ENCODE measurements at places on chromosomes 12 and 14.
A peak's percentile ranks its signal among the peaks of the same experiment; 100 is the strongest.

- DNase-seq: no peak
Observed at GRCh38 chr14:61330511-61330910, 9.1 kb downstream of the PRKCH start.

- no peak for DNase-seq
Observed at GRCh38 chr12:6095269-6095668, 29.2 kb downstream of the VWF start.

DNA sequence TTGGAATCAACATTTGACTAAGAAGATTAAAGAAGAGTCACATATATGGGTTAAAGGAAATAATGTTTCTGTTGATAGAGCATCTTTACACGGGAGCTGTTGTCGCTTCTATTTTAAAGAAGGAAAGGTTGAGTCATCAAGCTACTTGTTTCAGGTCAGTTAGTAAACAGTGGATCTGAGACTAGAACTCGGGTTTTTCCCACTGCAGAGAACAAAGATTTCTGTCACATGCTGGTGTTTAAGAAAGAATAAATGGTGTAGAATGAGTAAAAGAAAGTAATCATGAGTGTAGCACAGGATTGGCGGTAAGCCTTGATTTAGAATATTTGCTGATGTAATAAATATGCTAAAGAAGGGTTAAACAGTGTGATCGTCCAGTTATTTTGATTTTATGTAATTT lies 455.5 kb downstream of the AEBP2 start:
- DNase-seq: no peak

GRCh38 chr14:33545696-33546095 lies 405.2 kb downstream of the EGLN3 start:
- DNase-seq: no peak

GRCh38 chr14:50085570-50086320 lies 30.6 kb downstream of the VCPKMT start:
- no peak for DNase-seq

DNA sequence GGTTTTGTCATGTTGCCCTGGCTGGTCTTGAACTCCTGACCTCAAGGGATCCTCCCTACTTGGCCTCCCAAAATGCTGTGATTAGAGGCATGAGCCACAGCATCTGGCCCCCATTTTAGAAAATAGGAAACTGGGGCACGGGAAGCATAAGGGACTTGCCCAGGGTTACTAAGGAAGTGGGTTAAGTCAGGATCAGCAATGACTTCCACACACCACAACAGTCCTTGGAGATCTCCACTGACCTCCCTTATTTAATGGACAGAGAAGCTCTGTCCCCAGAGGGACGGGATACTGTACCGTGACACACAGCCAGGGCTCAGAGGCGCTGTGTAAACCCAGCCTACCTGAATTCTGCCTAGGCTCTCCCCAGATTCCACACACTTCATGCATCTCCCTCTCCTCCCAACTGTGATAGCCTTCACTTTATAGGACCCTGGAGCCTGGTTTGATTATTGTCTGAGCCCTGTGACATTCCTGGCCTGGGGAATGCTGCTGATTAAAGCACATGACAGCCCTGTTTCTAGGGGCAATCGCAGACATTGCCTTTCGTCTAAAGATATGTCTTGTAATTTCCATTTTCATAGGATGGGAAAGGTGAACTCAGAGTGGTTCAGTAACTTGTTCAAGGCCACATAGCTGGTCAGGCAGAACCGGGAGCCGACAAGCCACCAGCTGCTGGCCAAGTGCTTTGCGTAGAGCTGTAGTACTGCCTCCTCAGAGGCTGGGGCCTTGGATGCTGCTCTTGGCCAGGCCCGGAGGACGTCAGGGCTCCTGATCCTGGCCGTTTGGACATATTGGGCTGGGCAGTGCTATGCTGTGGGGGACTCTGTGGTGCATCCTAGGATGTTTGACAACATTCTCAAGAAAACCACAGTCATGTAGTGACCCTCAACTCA lies 20.8 kb downstream of the SERPINA1 start:
- DNase-seq: no peak

- no peak for DNase-seq
Observed at GRCh38 chr12:18267427-18268099, 6.2 kb downstream of the PIK3C2G start.

DNA sequence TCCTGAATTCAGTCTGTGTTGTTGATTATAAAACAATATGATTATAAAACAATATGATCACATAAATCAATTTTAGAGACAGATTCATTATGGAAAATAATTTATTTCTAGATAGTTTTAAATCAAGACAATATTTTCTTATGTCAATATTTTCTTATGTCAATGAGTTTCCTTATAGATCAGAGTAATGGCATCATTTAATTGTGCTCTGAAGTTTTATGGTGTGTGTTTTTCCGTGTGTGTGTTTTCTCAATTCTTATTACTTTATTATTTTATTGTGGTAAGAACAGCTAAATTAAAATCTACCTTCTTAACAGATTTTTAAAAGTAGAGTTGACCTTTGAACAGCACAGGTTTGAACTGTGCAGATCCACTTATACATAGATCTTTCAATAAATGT lies 105.3 kb upstream of the SLCO1B1 start:
- DNase-seq: no peak

GRCh38 chr12:41972196-41972595 lies 172.5 kb downstream of the GXYLT1 start:
- DNase-seq: no peak

GRCh38 chr14:85233756-85234155 lies 296.2 kb upstream of the FLRT2 start:
- no peak for DNase-seq

GRCh38 chr14:72439707-72440106 lies 454.2 kb downstream of the DPF3 start:
- no peak for DNase-seq

GRCh38 chr12:76878899-76879709 lies at the start of gene CSRP2:
Gene CSRP2, minus strand, starts transcription at chr12:76879019. Its CDS starts 12,759 bp downstream, at chr12:76866260.
- peak; percentile 87 for DNase-seq

GRCh38 chr12:82954064-82954463 lies 267.4 kb downstream of the TMTC2 start:
- DNase-seq: no peak

DNA sequence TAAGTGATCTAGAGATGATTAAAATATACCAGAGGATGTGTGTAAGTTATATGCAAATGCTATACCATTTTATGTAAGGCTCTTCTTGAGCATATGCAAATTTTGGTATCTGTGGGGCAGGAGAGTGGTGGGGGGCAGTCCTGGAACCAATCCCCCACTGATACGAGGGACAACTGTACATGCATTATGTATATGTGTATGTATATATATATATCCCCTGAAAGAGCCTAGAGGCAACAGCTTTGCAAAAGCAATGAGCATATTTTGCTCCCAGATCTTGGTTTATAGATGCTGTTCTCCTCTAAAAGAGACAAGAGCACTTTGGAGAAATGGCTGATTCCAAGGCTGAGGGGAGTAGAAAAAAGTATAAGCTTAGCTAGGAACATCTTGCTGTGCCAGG lies 12.4 kb upstream of the SLC25A3 start:
- DNase-seq: no peak

DNA sequence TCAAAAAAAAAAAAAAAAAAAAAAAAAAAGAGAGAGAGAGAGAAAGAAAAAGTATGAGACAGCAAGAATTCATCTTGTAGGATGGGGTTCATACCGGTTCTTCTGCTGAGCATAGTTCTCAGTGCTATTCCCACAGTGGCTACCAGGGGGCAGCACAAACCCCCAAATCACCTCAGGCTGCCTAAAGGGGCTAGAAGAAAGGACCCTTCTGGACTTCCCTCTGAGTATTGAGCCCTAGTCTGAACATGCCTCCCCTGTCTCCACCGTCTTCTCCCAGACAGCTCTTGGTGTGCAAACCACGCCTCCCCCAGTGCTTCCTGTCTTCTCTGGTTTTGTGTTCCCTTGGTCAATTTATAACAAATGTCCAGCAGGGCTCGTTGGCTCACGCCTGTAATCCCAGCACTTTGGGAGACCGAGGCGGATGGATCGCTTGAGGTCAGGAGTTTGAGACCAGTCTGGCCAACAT lies 31.3 kb upstream of the SMUG1 start:
- DNase-seq: peak; percentile 75

GRCh38 chr14:36430169-36430568 lies 89.9 kb downstream of the NKX2-1 start:
- DNase-seq: no peak

DNA sequence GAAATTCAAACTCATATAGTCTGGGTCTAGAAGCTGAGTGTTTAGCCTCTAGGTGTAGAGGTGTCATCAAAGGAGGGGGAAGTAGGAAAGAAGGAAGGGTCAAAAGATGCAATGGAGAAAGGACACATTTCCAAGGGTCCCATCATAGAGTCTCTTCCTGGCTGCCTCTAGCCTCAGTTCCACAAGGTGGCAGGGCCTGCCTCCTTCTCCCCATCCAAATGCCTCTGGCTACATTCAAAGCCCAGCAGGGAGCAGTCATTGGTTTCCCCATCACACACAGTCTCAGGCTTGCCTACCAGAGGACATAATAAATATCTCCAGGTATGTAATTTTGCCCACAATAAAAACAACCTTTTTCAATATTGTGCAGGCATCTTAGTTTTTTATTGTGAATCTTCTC lies 2.1 kb upstream of the CCT2 start:
- peak; percentile 42 for DNase-seq

GRCh38 chr12:104665296-104665695 lies 208.5 kb downstream of the CHST11 start:
- no peak for DNase-seq

DNA sequence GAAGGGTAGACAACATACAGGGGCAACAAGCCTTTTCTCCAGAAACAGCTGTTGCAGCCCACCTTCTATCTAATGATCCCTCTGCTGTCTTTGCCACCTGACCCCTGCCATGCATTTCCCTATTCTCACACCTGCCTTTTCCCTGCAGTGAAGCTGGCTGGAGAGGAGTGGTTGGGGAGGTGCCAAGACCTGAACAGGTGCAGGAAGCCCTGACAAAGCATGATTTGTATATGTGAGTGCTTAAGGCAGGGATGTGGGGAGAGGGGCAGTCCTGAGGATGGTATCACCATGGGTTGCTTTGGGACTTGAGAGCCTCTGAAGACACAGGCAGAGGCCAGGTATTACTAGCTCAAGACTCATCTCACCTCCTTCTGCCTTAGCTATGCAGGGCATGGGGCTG lies 2.9 kb upstream of the PFDN5 start:
- DNase-seq: no peak

GRCh38 chr14:54672688-54673087 lies 105.8 kb downstream of the SAMD4A start:
- no peak for DNase-seq

GRCh38 chr12:5402009-5402935 lies 29.6 kb upstream of the NTF3 start:
- DNase-seq: no peak

- no peak for DNase-seq
Observed at GRCh38 chr12:118544569-118544968, 168.2 kb downstream of the SUDS3 start.

GRCh38 chr14:104865631-104866441 lies 768 bp downstream of the CEP170B start:
- DNase-seq: peak; percentile 46

DNA sequence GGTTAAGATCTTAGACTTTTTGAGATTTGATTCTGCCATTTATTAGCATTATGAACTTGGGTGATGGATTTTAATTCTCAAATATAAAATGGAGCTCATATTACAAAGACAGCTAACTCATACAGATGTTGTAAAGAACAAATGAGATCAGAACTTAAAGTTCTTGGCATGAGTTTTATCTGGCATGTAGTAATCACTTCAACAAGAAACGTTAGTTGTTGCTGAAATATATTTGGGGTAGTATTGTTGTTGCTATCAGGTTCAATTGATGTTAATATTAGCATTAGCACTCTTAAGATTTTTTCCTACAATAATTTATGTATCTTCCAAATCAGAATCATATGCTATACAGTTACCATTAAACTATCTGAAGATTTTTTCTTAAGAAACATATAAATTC lies 71.0 kb downstream of the SLC6A15 start:
- DNase-seq: no peak

DNA sequence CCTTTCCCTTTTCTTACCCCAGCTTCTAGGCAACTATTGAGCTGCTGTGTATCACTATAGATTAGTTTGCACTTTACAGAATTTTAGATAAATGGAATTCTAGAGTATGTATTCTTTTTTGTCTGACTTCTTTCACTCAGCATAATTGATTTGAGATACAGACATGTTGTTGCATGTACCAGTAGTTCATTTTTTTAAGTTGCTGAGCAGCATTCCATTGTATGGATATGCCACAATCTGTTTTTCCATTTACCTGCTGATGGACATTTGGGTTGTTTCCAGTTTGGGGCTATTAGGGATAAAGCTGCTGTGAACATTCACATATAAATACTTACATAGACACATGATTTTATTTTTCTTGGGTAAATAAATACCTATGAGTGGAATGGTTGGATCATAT lies 135.7 kb downstream of the IGF1 start:
- DNase-seq: no peak

- DNase-seq: no peak
Observed at GRCh38 chr14:53942970-53943750, 13.5 kb downstream of the BMP4 start.

- DNase-seq: no peak
Observed at GRCh38 chr14:90177539-90178189, 78.7 kb upstream of the PSMC1 start.

DNA sequence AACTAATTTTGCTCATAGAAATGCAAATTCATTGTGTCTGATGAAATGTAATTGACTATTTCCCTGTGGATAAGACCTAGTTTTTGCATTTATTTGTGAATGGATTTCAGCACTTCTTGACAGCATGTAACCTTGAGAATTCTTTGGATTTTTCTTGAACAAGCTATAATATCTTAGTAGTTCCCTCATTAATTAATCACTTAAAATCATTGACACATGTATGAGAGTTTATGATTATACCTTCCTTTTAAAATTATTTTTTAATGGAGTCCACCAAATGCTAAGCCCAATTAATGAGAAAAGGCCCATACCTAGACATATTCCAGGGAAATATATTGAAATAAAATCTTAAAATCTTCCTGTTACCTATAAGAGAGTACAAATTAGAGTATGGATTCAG lies 16.8 kb downstream of the GLIPR1L2 start:
- DNase-seq: no peak

DNA sequence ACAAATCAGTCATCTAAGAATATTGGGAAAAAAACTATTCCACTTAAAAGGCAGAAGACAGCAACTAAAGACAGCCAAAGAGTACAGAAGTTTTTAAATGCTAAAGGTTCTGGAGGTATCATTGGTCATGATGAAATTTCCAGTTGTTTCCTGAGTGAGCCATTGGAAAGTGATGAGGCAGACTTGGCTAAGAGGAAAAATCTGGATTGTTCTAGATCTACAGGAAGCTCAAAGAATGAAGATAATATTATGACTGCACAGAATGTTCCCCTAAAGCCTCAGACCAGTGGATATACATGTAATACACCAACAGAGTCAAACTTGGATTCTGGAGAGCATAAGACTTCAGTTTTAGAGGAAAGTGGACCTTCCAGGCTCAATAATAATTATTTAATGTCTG lies 22.8 kb downstream of the GALNT4 start:
- no peak for DNase-seq

DNA sequence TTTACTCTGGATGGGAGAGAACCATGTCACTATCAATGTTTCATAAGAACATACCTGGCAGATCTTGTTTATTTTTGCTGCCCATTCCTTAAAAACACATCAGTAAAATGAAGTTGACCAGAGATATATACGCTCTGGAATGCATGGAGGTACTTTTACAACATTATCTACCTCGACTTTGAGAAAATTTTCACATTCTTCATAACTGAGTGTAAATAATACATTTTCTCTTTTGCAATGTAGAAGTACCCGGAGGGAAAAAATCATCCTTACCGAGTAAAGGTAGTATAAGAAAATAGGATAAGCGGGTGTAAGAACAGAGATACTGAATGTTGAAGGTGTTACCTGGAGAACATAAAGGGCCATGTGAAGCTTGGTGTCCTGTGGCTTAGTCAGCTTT lies 80.7 kb downstream of the TMEM116 start:
- no peak for DNase-seq
